ENCODE measurements at places on chromosomes 2 and 18.

GRCh38 chr2:28232295-28232694, 160.4 kb upstream of the FOSL2 start:
- DNase-seq = no peak

DNA sequence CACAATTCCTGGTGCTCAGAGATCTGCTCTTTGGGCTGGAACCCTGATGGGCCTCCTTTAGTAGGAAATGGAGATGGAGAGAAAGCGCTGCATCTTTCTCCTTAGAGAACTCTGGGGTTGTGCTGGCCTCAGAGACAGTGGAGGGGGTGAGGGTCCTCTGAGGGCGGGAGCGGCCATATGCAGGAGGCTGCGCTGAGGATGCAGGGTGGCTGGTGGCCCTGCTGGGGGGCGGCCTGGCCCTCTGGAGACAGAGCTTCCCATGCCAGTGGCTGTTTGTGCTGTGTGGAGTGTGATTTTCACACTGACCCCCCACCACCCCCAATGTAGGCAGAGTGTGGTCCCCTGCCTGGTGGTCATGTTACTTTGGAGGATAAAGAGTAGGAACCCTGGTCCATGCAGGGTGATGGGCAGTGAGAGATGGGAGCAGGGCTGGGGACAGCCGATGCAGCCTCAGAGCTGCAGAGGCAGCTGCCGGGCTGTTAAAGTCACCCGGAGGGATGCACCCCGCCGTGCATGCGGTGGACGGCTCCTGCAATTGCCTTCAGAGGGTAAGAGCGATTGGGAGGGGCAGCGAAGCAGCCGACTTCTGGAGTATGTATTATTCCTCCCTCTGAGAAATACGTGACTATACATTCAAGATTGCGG, 194.6 kb downstream of the FAM210A start:
- no peak for DNase-seq

- no peak for DNase-seq
Measured at GRCh38 chr18:53411511-53411910, 813.0 kb downstream of the MBD2 start.

GRCh38 chr18:60322591-60322990, 50.0 kb downstream of the MC4R start:
- no peak for DNase-seq

DNA sequence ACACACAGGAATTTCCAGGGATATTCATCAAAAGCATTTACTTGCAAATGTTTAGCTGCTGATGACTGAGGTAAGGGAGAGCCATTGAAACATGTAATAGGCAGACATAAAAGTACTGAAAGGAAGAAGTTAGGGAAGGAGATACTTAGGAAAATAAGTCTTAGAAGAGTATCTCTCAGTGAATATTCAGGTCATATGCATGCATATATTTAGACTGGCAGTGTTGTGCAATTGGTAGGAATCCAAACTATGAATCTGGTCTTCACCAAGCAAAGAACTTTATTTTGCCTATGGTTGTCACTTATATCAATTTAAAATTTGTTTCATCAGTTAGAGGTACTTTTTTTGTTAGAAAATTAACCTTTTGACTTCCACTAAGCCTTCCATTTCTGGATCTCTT, 1490.7 kb downstream of the SUCLG1 start:
- DNase-seq = no peak

GRCh38 chr2:199462956-199463692, 5.4 kb upstream of the SATB2 start:
- DNase-seq = no peak

GRCh38 chr2:233329489-233330135, 22.0 kb downstream of the SAG start:
- no peak for DNase-seq

GRCh38 chr2:120737340-120738101, 1.9 kb downstream of the GLI2 start:
- no peak for DNase-seq

- no peak for DNase-seq
Measured at GRCh38 chr2:8376603-8377410, 305.0 kb upstream of the ID2 start.

DNA sequence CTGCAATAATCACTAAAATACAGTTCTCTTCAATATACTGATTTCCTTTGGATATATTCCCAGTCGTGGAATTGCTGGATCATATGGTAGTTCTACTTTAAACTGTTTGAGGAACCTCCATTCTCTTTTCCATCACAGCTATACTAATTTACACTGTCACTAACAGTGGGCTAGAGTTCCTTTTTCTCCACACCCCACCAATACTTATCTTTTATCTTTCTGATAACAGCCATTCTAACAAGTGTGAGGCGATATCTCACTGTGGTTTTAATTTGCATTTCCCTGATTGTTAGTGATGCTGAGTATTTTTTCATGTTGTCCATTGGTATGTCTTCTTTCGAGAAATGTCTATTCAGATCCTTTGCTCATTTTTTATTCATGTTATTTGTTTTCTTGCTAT, 68.4 kb downstream of the CERKL start:
- DNase-seq = no peak

GRCh38 chr2:105888625-105889024, 143.9 kb downstream of the NCK2 start:
- no peak for DNase-seq

- DNase-seq = no peak
Measured at GRCh38 chr2:98471402-98472131, 26.9 kb downstream of the INPP4A start.

GRCh38 chr2:71538656-71539265, 85.4 kb downstream of the DYSF start:
- DNase-seq = no peak

- no peak for DNase-seq
Measured at GRCh38 chr2:71697106-71698004, 244.0 kb downstream of the DYSF start.

DNA sequence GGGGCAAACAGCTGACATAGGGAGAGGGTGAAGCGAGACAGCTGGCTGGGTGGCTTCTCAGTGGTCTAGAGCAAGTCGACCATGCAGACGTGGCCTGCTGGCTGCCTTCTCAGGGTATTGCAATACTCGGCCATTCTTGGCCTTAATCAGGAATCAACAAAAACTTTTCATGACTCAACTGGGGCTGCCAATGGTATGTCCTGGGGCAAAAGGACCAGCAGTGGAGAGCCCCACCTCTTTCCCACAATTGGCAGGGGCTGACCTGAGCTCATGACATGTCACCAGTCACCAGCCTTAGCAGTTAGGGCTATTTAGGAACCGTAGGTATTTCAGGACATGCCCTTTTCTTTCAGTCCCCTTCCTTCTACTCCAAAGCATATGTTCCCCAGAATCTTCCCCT, 19.1 kb downstream of the PLA2R1 start:
- DNase-seq = no peak

GRCh38 chr2:240374085-240374907, 61.2 kb upstream of the GPC1 start:
- DNase-seq = no peak

DNA sequence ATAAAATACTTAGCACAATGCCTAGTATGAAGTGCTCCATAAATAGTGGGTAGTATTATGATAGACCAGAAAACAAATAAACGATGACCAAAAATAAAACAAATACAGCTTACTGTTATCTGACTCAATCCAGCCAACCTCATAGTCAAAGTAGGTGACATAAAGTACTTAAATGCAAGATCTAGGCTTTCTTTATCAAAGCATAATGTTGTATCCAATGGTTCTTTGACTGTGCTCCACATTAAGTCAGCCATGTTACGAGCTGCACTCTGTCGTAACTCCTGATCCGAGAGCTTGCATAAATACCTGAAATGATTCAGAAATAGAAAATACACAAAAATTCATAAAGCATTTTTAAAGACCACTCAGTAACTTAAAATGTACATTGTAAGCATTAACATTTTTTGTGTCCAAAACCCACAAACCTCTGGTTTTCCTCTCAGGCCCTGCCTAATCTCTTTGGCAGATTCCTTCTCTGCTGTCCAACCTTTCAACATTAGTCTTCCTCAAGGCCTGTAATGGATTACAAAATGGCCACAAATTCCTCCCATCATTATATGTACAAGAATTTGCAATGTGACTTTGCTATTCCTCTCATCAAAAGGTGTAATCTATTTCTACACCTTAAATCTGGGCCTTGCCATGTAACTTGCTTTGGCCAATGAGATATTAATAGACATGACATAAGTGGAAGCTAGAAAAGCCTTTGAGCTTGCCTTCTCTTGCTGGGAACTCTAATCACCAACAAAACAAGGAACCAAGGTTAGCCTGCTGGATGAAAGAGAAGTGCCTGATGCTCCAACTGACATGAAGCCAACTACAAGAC, 90.6 kb downstream of the USP34 start:
- DNase-seq = no peak

- no peak for DNase-seq
Measured at GRCh38 chr2:235594041-235594440, 100.2 kb downstream of the AGAP1 start.

GRCh38 chr2:68195096-68195495, 37.4 kb downstream of the PNO1 start:
- DNase-seq = no peak

DNA sequence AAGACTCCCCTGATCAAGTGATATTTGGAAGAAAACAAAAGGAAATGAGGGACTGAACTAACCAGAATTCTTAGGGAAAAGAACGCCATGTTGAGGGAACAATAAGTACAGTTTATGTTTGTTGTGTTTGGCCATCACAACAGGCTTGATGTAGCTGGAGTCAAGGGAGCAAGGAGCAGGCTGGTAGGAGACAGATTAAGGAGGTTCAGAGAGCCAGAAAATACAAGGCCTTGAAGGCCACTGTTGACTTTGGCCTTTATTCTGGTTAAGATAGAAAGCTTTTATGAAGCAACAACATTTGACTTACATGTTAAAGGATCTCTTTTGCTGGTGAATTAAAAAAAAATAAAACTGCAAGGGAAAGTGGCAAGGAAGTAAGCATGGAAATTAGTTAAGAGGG, 754.1 kb upstream of the SLC8A1 start:
- no peak for DNase-seq

- DNase-seq = no peak
Measured at GRCh38 chr2:126832757-126833156, 65.9 kb upstream of the TEX51 start.

- no peak for DNase-seq
Measured at GRCh38 chr2:172904236-172904635, 168.6 kb downstream of the RAPGEF4 start.

GRCh38 chr2:100178085-100178788, 35.8 kb upstream of the AFF3 start:
- DNase-seq = no peak

DNA sequence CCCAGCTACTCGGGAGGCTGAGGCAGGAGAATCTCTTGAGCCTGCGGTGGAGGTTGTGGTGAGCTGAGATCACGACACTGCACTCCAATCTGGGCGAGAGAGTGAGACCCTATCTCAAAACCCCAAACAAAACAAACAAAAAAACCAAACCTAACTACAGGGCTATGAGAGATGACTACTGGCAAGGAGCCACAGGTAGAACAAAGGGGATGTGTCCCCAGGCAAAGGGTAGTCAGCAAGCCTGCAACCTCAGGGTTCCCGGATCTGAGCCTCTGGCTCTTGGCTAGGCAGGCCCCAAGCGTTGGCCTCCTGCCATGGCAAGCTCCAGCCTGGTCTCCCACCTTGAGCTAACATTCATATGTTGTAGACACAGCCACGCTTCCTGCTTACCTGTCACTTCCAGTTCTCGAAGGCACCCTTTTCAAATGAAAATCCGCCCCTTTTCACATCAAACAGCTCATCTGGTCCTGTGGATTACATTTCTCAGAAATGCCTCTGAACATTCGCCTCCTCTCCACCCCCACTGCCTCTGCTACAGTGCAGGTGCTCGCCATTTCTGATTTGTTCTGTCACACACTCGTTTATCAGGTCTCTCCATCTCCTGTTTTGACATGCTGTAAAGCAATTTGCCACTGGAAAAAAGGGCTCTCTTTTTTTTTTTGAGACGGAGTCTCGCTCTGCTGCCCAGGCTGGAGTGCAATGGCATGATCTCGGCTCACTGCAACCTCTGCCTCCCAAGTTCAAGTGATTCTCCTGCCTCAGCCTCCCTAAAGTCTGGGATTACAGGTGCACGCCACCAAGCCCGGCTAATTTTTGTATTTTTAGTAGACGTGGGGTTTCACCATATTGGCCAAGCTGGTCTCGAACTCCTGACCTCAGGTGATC, 13.1 kb upstream of the ACTR3 start:
- no peak for DNase-seq

DNA sequence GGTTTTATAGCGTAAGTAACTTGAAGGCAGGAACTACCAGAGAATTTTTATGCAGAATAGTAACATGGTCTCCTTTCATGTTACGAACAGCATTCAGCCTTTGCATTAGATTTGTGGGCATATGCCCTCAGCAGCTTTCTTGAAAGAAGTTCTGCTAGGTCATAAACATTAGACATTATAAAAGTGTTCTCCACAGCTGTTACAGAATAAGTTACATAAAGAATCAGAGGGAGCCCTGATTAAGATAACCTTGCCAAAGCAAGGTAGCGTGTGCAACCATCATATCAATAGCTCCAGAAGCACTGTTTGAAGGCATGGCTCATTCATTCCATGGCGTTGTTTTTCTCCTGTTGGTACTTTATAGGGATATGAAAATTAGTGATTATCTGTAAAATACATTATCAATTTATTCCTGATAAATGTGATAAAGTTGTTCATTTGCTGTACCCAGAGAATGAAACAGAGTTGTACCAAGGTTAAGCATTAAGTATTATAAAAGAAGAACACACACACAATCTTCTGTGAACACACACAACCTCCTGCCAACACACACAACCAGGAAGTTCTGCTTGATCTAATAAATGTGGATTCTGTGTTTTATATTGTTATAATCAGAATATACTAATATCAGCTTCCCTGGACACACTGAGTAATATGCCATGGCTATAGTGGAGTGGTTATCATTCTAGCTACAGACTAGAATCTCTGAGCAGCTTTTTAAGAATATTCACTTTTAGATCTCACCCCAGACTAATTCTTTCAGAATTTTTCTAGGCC, 286.7 kb upstream of the SLC39A10 start:
- no peak for DNase-seq

GRCh38 chr2:25251422-25252273, 83.3 kb upstream of the POMC start:
- no peak for DNase-seq

GRCh38 chr2:37654932-37655841, 16.3 kb downstream of the CDC42EP3 start:
- no peak for DNase-seq

DNA sequence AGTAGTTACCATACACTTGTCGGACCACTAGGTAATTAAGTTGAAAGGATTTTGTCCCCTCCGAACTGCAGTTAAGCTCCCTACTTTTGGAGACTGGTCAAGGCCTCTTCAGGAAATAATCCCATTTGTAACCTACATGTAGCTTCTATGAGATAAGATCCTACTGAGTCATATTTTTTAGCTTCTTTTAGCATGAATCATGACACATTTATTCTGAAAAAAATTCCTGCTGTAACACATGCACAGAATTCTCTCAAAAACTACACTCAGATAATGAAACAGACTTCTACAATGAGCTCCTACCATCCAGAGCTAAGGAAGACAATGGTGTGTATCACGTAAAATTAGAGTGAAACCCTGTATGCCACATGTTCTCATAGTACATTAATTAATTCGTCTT, 100.7 kb upstream of the CCDC195 start:
- no peak for DNase-seq

- no peak for DNase-seq
Measured at GRCh38 chr2:61419570-61419969, 51.3 kb downstream of the USP34 start.
